ENCODE measurements at places on chromosomes 13 and 19. TPM values are rescaled to one million over a fixed set of nuclear protein-coding genes. Genes with fewer than 3 reads are reported as not detected.

Gene LILRB4
- polyA plus RNA-seq = 0.99 TPM

Gene ZFP82
- polyA plus RNA-seq = 13.2 TPM

Gene FPR3
- 0.33 TPM for polyA plus RNA-seq

Gene APC2
- 1.3 TPM for polyA plus RNA-seq

Gene OR10H1
- 0.04 TPM for polyA plus RNA-seq

Gene TCF3
- polyA plus RNA-seq = 127 TPM

Gene OCEL1
- polyA plus RNA-seq = 27.8 TPM

Gene ZNF30
- 7.1 TPM for polyA plus RNA-seq

Gene HTR2A
- polyA plus RNA-seq = 1.4 TPM

Gene SIGLECL1
- polyA plus RNA-seq = not detected

- no peak for DNase-seq
These were observed 5.7 kb upstream of the ZNF14 start for GRCh38 chr19:19738564-19738963.

DNA sequence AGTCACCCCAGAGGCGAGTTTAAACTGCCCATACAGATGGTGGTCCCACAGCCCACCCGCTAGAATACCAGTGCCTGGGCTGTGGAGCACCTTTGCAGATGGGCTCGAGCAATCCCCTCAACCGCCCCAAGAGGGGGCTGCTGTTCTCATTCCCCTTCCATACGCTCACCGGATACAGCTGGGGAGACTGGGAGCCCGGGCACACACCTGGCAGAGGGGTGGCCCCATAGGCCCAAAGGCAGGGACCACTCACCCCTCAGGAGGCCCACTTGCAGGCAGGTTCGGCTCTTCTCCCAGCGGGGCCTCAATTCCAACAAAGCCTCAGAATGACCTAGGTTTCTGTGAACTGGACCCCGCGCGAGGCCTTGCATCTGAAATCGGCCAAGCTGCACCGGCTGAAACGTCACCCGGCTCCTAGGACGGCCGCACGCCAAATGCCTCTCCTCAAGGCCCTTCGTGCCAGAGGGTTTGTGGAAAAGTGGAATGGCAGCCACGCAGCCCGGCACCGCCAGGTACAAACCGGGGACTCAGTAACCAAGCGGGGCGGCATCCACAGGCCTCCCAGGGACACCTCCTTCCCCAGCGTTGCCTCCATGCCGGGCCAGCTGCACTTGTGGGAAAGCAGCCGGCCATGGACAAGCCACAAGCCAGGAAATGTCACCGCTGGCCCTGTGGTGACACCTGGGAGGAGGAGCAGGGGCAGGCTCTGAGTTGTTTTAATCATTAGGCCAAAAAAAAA, 18.7 kb downstream of the MLLT1 start:
- no peak for DNase-seq

GRCh38 chr13:113129921-113130750, 7.5 kb downstream of the F10 start:
- no peak for DNase-seq

DNA sequence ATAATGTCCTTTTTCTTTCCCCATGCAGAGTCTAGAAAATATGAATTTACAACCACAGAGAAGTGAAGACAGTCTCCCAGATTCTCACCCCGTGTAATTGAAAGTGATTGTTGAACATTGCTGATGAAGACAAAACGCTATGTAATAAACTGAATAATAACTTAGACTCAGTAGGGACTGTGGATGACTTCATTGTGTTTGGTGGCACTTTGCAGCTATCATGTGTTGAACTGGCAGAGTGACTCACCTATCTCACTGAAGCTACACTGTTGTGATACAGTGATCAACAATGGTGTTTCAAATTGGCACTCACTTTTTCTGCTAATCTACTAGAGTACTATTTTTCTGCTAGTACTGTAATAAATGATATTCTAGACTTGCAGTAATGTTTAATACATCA, 261.3 kb downstream of the DACH1 start:
- DNase-seq = no peak

- no peak for DNase-seq
These were observed 490.7 kb downstream of the TDRD3 start for GRCh38 chr13:60887711-60888110.

GRCh38 chr13:23671377-23671776, 101.2 kb downstream of the TNFRSF19 start:
- DNase-seq = no peak

DNA sequence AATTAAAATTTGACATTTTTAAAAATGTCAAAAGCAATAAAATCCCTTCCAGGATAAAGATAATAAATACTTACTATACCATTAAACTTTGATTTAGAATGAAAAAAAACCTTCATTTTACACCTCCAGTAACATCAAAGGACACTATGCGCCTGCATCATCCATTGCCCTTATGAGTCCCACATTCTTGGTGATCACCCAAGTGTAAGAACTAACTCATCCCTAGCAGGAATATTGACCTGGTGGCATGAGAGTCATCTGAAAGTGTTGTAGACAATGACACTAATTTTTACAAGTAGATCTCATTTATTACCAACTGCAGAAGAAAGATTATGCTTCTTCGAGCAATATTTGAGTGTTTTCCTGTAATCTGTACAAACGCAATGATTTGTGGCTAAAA, 1128.9 kb downstream of the EFNB2 start:
- DNase-seq = no peak

- no peak for DNase-seq
These were observed 26.2 kb downstream of the CCNE1 start for GRCh38 chr19:29837996-29838395.

DNA sequence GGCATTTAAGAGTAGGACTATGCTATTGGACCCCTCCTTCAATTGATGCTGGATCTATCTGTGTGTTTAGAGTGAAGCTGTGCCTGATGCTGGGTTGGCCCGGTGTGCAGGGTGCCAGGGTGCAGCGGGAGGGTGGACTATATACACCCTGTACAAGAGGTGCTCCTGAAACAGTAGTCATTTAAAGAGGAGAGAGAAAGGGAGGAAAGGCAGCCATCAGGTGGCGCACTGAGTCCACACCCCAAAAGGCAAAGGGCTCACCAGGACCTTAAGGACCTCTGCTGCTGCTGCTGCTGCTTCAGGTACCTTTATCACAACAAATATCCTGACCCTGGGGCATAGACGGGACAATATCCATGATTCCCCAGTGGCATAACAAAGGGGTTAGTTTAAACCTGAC, 39.4 kb downstream of the ZNF136 start:
- no peak for DNase-seq

- DNase-seq = no peak
These were observed 37.5 kb upstream of the TM9SF2 start for GRCh38 chr13:99463646-99464397.

- no peak for DNase-seq
These were observed 28.6 kb upstream of the SCEL start for GRCh38 chr13:77506874-77507273.

DNA sequence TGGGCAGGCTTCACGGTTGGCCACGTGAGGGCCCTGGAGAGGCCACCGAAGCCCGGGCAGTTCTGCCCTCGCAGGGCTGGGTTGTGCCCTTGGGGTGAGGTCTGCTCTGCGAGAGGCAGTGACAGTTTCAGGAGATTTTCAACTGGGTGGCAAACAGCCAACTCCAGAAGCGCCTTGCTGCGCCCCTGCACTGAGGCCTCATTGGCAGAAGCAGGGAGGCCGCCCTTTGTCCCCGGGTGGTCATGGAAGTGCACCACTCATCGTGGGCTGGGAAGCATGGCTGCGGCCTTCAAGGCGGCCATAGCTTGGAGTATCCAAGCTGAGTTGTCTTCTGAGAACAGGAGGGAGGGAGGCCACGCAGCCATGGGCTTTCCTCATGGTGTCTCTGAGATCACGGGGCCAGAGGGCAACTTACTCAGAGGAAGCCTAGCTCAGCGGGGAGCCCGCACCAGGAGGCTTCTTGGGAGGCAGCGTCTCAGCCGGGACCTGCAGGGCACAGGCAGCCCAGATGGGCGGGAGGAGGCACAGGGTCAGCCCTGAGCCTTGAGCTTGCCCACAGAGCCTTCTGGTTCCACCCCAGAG, 14.8 kb downstream of the PLEKHJ1 start:
- DNase-seq = no peak

DNA sequence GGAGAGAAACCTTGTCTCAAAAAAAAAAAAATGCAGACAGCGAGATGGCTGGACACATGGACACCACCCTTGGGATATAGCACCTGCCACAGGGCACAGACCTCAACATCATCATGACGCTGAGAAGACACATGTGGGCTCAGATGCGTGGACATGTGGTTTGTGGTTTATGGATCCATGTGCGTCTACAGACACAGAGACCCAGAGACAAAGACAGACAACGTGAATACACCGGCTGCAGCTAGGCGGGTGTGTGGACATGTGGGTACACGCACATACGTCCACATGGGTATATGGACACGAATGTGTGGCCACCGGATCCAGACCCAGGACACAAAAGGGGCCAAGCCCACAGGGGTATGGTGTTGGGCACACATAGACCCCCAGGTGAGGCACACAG, 1.3 kb downstream of the TNFSF14 start:
- no peak for DNase-seq

GRCh38 chr19:3137119-3137518, 1.3 kb downstream of the GNA15 start:
- no peak for DNase-seq

DNA sequence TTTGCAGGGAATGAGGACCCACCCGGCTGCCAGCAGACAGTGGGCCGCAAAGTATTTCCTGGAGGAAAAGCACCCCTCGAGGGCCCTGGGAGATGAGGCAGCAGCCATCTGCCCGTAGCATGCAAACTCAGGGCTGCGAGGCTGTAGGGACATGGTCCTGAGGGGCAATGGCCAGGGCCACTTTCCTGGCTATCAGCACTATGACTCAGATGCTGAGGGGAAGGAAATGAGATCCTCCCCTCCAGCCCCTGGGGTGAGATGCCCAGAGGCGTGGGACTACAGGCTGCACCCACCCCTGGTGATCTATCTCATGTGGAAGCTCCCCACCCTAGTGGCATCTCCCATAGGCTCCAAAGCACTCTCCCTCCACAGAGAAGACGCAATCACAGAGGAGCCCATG, 80.1 kb downstream of the SLC7A1 start:
- no peak for DNase-seq

DNA sequence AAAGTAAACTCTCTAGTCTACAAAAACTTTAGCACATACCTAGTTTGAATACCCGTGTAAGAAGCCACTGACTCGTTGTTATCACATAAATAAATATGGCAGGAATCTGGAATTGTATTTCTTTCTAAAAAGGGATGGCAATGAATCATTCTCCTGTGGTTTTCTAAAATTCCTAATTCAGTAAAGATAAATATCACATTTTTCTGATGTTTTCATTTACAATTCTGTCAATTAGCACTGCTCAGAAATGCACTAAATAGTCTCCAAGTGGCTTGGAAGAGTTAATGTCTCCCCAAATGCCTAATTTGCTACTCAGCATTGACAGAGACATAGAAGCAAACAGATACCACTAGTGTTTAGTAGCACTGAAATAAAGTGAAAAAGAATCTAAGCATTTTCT, 547.7 kb upstream of the SLITRK1 start:
- DNase-seq = no peak

- DNase-seq = no peak
These were observed 5.0 kb downstream of the GFY start for GRCh38 chr19:49430172-49430677.

DNA sequence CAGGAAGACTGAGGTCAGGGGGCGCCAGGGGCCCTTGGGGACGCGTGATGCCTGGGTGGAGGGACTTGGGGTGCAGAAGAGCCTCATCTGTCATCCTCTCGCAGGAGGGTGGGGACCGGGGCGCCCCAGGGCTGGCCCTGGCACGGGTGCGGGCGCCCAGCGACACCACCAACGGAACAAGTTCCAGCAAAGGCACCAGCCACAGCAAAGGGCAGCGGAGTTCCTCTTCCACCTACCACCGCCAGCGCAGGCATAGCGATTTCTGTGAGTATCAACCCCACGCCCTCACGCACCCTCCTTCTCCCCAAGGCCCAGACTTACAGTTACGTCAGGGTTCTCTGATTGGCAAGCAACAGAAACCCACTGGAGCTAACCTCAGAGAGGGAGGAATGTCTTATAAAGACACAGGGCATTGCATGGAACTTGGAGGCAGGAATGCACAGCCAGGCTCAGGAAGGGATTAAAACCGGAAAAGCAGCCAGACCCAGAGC, 29.4 kb downstream of the MARK4 start:
- DNase-seq = no peak

DNA sequence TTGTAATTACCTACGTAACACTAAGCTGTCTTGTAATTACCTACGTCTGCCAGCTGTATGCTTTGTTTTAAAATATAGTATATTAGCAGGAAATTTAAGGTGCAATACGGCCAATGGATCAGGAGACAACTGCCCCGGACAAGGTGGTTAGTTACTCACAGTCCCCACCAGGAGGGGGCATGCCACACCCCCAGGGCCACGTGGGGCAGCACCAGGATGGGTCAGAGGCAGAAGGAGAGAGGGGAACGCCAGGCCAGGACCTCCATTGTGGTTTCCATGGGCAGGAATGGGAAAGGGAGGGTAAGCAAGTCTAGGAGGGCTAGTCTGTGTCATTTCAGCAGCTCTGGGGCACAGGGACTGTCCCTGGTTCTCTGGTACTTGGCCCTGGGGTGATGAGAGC, 140.1 kb downstream of the URI1 start:
- DNase-seq = no peak

DNA sequence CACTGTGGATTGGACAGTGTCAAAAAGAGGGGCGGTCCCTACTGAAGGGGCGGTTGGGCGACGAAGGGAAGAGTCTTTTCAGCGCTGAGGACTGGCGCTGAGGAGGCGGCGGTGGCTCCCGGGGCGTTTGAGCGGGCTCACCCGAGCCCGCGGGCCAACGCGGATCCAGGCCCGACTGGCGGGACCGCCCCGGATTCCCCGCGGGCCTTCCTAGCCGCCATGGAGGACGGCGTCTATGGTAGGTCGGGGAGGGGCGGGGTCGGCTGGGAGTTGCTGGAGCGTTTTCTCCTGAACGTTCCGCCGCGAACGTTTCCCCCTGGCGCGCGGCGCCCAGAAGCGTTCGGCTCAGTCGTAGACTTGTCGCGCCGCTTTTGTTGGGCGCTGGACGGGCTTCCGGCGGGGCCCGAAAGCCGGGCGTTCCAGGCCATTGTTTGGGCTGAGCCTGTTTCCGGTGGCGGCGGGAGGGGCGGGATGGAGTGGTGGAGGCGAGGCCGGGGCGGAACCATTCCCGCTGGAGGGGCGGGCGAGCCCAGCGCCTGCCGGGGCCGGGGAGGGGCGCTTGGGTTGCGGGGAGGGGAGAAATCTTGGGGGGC, at the start of gene CYTH2:
CYTH2 (plus strand) TSS at position 81 of the 593 bp plus-strand sequence; CDS start at position 220, 139 bp downstream.
- DNase-seq = peak; percentile 48

GRCh38 chr19:51489113-51489512, 10.8 kb downstream of the CEACAM18 start:
- DNase-seq = no peak

GRCh38 chr13:59673286-59673685, 490.4 kb downstream of the DIAPH3 start:
- no peak for DNase-seq

- DNase-seq = no peak
These were observed 262.1 kb upstream of the DACH1 start for GRCh38 chr13:72129117-72129516.

GRCh38 chr19:50992666-50993035, 8.8 kb downstream of the KLK8 start:
- no peak for DNase-seq

DNA sequence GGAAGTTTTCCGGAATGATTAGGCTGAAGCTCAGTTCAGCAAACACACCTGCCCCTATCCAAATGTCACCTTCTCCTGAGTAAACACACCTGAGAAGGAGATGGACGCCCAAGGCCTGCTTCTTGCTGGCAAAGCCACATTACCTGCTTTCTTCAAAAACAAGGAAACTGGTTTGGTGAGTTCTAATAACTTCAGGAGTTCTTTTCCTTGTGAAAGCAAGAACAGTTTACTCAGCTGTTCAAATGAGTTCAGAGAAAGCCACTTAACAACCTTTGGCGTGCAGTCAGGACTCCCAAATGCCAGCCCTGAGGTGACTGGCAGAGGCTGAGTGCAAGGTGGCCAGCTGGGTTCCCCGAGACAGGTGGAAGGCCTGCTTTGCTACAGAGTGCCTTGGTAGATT, 160.5 kb downstream of the STK24 start:
- DNase-seq = no peak

Data from right renal pelvis (tissue), 4 donors.